Vein endothelial cell (primary cell): ENCODE measurements at places on chromosomes 4 and X. TPM values are rescaled to one million over a fixed set of nuclear protein-coding genes. Genes with fewer than 3 reads are reported as not detected.

The ARL13A gene
- total RNA-seq, result not detected in 2 replicates

The SLC9B1 gene
- 0.57 TPM in 1 of 2 replicates, not detected in the other for total RNA-seq

The PLK4 gene
- 5.2 and 13.3 TPM in 2 replicates for total RNA-seq

The TNIP2 gene
- total RNA-seq, result 59.6 and 72.2 TPM in 2 replicates

The RAB9B gene
- total RNA-seq, result 0.76 and 0.98 TPM in 2 replicates

The GIMD1 gene
- total RNA-seq, result not detected in 2 replicates

The TMEM187 gene
- 1.9 and 8.2 TPM in 2 replicates for total RNA-seq

The CXorf65 gene
- not detected in 2 replicates for total RNA-seq

The GABRG1 gene
- not detected in 2 replicates for total RNA-seq

The ZAR1 gene
- total RNA-seq, result 0.19 TPM in 1 of 2 replicates, not detected in the other

The VEGFC gene
- 10.9 and 30.4 TPM in 2 replicates for total RNA-seq

The RPS6KA6 gene
- total RNA-seq, result 0.65 and 1.1 TPM in 2 replicates

The RAB41 gene
- not detected in 2 replicates for total RNA-seq

The NLRP2B gene
- total RNA-seq, result under 0.01 and 0.19 TPM in 2 replicates

The ZNF732 gene
- total RNA-seq, result 0.65 and 1.7 TPM in 2 replicates

The LDB2 gene
- total RNA-seq, result 115 and 178 TPM in 2 replicates

The POU4F2 gene
- total RNA-seq, result not detected in 2 replicates

The SSX3 gene
- total RNA-seq, result not detected in 2 replicates

The CLNK gene
- total RNA-seq, result not detected in 2 replicates

The GAGE2A gene
- not detected in 2 replicates for total RNA-seq

The SPRY1 gene
- 42.9 and 49.3 TPM in 2 replicates for total RNA-seq

The HMGN5 gene
- 0.98 and 1.1 TPM in 2 replicates for total RNA-seq

The PYURF gene
- 63.0 and 82.0 TPM in 2 replicates for total RNA-seq

The SMPX gene
- total RNA-seq, result not detected in 2 replicates

The GASK1B gene
- total RNA-seq, result 102 and 200 TPM in 2 replicates

The GCNA gene
- total RNA-seq, result 0.98 and 2.6 TPM in 2 replicates

The BST1 gene
- 22.0 and 49.3 TPM in 2 replicates for total RNA-seq

The CD38 gene
- 0.48 and 0.98 TPM in 2 replicates for total RNA-seq

The SLC49A3 gene
- 5.6 and 8.5 TPM in 2 replicates for total RNA-seq

The KCTD8 gene
- total RNA-seq, result 2.8 and 2.9 TPM in 2 replicates

The SPIN4 gene
- 4.6 and 6.4 TPM in 2 replicates for total RNA-seq
